NCI-H524 (cell line): ENCODE measurements at places on chromosomes 6 and 20.

DNA sequence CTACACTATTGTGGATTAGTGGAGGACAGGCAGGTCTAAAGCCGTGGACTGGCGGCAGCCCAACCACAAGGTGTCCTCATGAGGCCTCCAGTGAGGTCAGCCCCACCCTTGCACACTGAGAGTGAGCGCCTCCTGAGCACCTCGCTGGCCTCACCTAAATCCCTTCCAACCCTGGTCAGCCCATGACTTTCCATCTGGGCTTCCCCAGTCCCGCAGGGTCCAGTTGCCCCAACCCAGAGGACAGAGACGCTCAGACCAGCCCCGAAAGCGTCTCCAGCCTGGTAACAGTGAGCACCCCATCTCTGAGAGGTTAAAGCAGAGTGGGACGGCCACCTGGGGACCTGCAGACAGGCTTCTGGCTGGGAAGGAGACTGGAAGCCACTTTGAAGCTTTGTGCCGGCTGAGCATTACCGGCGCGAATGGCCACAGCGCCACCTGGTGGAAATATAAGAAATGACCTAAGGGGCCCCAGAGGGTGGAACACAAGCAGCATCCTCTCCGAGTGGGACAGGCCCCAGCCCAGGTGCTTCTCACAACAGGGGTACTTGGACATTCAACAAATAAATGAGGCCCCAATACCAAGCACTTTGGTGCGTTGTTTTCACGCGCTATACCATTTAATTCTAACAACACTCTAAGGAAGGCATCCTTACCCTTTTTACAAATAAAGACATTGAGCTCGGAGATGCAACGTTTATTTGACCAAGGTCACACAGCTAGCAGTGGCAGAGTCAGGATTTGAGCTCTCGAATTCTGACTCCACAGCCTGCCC lies 65.7 kb upstream of the TOP1 start:
- peak; percentile 81 for DNase-seq

DNA sequence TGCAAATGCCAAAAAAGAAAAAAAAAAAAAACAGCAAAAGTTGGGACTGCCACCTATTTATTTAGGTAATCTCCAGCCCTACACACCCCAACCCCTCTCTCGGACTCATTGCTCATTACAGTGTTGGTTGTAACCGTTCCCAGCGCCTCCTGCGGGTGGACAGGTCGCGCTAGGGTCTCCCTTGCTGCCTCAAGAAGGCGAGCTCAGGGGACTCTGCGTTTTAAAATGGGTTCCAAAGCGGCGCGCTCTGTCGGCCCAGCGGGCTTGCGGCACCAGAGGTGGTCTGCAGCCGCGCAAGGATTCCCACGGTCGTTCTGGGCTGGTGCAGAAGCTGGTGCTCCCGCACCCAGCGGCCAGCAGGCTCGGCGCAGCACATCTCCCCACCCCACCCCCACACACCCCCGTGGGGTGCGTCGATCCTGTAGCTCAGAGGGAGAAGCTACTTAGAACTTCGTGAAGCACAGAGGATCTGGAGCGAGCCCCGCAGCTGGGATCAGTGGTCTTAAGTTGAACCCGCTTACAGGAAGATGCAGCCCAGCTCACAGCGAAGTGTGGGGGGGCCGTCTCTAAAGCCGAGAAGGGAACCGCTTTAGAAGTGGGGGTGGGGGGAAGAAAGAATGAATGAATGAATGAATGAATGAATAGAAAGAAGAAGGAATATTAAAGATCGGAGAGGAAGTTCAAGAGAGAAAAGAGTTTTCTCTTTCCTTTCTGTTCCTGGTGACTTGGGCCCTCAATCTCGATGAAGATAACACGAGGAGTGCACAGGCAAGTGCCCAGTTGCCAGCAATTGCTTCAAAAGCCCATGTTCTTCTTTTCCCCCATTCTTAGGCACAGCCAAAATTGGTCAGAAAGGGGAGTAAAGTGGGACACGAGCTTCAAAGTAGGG lies 780 bp downstream of the TFAP2A start:
- peak; percentile 23 for DNase-seq

- peak; percentile 8 for DNase-seq
Observed at GRCh38 chr20:43404878-43405277, 52.8 kb upstream of the SRSF6 start.

DNA sequence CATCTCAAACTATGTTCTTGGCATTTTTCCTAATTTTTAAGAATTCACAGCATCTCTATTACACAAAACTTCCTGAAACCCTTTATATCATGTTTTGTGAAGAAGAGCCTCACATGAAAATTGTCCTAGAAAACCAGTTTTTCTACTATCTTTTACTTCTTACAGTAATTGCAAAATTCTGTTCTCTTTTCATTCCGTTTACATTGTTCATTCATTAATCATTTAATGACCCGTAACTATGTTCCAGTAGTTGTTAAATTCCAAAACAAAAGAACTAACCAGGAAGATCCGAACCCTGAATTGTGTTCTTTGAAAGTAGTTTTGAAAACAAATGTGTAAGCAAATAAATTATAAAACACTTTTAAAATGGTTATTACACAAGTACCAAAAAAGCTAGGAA lies 597.0 kb downstream of the EYS start:
- DNase-seq = no peak

GRCh38 chr20:5001174-5002076 lies at the start of gene SLC23A2:
Gene SLC23A2 (minus strand): TSS chr20:5001510. CDS start chr20:4932562, 68,948 bp downstream.
- DNase-seq = peak; percentile 43

DNA sequence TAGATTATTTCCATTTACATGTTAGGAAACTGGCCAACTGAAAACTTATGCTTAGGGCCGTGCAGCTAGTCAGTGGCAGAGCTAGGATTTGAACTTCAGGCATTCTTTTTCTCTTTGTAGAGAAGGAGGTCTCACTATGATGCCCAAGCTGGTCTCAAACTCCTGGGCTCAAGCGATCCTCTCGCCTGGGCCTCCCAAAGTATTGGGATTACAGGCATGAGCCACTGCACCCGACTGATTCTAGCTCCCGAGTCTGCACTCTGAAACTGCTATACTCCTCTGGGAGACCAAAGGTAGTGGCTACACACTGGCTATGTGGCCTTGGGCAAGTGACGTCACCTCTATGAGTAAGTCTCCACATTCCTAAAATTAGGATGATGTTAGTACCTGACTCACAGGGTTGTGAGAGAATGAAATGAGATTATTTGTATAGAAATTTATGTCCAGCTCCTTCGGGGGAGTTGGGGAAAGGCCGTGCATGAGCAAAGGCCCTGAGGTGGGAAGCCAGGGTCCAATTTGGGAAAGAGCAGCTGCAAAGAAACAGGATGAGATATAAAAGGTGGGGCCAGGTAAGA lies 6.4 kb downstream of the PLTP start:
- DNase-seq = no peak

DNA sequence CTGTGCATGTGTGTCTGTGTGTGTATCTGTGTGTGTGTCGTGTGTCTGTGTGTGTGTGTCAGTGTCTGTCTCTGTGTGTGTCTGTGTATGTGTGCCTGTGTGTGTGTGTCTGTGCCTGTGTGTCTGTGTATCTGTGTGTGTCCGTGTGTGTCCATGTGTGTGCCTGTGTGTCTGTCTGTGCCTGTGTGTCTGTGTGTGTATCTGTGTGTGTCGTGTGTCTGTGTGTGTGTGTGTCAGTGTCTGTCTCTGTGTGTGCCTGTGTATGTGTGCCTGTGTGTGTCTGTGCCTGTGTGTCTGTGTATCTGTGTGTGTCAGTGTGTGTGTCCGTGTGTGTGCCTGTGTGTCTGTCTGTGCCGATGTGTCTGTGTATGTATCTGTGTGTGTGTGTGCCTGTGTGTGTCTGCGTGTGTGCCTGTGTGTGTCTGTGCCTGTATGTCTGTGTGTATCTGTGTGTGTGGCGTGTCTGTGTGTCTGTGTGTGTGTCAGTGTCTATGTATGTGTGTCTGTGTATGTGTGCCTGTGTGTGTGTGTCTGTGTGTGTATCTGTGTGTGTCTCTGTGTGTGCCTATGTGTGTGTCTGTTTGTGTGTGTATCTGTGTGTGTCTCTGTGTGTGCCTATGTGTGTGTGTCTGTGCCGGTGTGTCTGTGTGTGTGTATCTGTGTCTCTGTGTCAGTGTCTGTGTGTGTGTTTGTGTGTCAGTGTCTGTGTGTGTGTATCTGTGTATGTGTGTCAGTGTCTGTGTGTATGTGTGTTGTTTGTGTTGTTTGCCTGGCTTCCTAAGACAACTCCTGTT lies 11.6 kb downstream of the SNPH start:
- DNase-seq = no peak

DNA sequence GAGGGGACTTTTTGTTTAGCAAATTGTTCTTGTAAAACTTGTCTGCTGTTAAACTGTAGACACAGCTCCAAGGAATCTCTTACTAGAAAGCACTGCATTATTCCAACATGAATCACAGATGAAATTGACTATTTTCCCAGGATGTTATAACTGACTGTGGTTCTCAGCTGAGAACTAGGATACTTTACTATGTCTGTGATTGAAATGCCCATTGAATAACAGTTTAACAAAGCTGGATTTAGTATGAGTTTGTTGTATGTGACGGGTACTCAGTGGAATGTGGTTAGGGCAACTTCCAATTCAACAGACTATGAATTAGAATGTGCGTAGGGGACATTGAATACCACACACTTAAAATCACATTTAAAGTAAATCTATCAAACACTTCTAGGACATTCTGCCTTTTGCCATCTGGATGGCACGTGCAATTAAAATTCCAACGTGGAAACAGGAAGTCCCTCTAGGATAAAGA lies 193.4 kb upstream of the PREP start:
- DNase-seq = peak; percentile 23

DNA sequence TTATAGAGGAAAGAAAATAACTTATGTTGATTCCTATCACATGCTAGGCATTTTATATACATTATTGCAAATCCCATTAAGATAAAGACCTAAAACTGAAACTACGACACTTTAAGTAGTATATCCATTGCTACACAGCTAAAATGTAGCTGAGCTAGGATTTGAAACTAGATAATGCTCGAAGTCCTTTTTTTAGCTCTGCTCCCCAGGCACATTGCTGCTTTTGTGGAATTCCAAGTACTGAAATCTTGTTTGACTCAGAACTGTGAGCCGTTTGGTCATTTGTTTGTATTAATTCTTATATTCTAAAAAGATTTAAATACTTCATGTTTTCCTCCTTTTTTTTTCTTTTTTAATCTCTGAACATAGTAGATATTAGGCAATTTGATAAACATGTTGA lies 644.8 kb downstream of the HACE1 start:
- DNase-seq = no peak
